ENCODE measurements at places on chromosomes 3 and 15.

DNA sequence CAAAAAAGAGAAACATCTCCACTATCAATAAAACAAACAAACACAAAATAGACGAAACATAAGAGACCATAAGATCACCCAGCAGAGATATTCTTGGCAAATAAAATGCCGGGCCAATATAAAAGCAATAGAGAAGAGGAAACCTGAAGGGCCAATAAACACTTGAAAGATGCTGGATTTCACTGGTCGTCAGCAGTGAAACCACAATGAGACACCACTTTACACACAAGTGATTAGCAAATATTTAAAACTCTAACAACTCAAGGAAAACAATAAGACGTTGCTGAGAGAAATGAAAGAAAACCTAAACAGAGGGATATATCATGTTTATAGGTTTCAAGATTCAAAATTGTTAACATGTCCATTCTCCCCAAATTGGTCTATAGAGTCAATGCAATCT is 148.5 kb downstream of the WDR76 start:
- DNase-seq, result no peak

- peak; percentile 67 for DNase-seq
Observed at GRCh38 chr15:25846377-25846776, 16.8 kb downstream of the ATP10A start.

- peak; percentile 67 for DNase-seq
Observed at GRCh38 chr3:12458901-12459300, 25.4 kb upstream of the TSEN2 start.

GRCh38 chr15:70262591-70263274 is 165.0 kb upstream of the TLE3 start:
- DNase-seq, result no peak

GRCh38 chr15:49751191-49751590 is 130.3 kb downstream of the DTWD1 start:
- peak; percentile 84 for DNase-seq

DNA sequence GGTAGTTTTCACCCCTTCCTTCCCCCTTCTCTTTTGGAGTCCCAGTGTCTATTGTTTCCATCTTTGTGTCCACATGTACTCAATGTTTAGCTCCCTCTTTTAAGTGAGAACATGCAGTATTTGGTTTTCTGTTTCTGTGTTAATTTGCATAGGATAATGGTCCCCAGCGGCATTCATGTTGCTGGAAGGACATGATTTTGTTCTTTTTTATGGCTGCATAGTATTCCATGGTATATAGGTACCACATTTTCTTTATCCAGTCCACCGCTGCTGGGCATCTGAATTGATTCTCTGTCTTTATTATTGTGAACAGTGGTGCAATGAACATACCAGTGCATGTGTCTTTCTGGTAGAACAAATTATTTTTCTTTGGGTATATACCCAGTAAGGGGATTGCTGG is 7.7 kb upstream of the HDGFL3 start:
- no peak for DNase-seq
